ENCODE measurements at places on chromosomes 1 and 21.

DNA sequence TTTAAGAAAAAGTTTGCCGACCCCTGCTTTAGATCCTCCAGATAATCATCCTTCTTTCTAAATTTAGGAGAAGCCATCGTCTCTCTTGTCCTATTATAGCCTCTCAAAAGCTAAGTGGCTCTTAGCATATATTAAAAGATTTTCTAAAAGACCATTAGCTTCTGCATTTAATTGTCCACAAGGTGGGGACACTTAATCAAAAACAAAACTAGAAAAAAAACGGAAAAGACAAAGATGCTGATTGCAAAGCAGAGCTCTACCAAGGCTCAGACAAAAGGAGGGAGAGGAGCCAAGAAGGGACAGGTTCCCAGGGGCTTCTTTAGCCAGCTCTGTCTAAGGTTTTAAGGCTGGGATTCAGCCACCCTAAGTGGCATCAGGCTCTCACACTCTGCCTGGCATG, 128.3 kb upstream of the HMGB4 start:
- DNase-seq, result no peak

DNA sequence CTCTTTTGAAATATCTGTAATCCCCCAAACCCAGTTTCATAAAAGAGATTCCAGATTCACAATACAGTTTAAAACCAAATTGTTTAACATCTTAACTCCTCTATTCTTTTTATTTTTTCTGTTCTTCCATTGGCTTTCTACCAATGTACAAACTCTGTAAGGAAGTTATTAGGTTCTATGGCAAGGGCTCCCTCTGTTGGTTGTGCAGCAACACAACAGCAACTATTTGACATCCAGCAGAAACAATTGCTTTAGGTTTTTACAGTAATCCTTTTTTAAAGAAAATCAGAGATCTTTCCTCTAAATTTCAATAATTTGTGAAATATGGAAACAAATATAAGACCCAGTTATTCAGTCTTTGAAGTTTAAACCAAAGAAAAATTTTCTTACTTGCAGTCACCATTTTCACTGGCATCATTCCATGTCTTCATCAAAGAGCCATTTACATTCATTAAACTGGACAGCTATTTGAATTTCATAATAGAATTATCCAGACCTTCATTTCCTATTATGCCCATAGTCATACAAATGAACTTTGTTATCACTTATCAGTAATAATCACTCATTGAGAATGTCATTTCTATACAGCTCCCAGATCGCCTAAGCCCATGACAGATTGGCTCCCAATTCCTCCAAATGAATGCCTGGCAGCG, 46.5 kb upstream of the RNF11 start:
- DNase-seq, result peak; percentile 20

DNA sequence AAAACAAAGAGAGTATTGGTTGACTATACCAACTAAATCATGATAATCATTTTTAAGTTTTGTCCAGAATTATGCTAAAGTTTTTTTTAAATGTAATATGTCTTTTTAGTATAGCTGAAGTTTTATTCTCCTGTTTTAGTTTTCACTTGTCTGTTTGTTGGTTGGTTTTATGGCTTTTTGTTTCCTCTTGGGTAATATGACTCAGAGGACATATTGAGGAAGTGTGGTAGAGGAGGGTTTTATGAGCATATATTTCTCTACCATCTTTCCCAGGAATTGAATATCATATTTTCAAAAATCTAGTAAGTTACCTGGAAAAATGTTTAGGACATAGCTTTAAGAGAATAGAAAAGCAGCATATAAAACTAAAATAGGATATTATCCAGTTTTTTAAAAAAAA, 68.6 kb upstream of the MCOLN3 start:
- no peak for DNase-seq

GRCh38 chr1:234559152-234559901, 50.7 kb downstream of the IRF2BP2 start:
- DNase-seq, result no peak

DNA sequence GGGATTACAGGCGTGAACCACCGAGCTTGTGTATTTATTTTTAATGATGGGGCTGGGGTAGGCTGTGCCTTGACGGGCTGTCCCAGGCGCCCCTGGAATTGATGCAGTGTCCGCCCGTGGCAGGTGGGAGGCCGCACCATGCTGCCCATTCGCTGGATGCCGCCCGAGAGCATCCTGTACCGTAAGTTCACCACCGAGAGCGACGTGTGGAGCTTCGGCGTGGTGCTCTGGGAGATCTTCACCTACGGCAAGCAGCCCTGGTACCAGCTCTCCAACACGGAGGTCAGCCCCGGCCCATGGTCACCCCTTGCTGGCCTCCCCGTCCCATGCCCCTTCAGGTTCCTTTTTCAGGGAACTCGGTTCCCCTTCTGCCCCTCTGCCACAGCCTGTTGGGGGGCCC, 13.6 kb upstream of the PEAR1 start:
- DNase-seq, result no peak

DNA sequence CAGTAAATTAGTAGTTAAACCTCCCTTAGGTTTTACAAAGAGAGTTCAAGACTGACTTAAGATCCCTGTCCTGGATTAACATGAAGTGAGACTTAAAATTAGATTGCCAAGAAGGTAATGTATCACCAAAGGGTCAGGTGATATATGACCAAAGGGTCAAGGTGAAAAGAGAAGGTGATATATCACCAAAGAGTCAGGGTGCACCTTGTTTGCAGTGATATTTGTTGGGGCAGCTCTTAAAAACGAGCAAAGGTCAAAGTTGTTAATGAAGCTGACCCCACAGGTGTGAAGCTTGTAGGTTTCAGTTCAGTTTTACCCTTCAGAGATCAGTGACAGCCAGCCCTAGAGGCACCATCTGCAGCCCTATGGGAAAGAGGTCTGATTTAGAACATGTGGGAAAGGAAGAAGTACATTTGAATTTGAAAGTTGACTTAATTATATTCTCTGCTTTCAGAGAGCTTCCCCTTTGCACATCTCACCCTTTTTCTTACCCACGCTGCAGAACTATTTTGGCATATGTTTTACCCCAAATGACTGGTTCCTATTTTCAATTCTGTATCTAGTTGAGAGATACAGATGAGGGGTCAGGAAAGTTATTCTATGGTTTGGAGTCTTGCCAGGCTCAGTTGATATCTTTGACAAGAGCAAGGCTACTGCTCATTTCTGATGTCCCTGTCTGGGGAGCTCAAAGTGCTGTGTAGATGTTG, 170.8 kb downstream of the S1PR1 start:
- DNase-seq, result peak; percentile 89

GRCh38 chr1:1374589-1374928, 448 bp downstream of the AURKAIP1 start:
- no peak for DNase-seq

- no peak for DNase-seq
Observed at GRCh38 chr1:48617252-48617651, 145.2 kb upstream of the SPATA6 start.

- no peak for DNase-seq
Observed at GRCh38 chr21:45313682-45314081, 26.0 kb upstream of the POFUT2 start.

- no peak for DNase-seq
Observed at GRCh38 chr1:160821627-160822026, 25.7 kb downstream of the LY9 start.

- DNase-seq, result no peak
Observed at GRCh38 chr1:45013551-45014209, 1.6 kb downstream of the UROD start.

DNA sequence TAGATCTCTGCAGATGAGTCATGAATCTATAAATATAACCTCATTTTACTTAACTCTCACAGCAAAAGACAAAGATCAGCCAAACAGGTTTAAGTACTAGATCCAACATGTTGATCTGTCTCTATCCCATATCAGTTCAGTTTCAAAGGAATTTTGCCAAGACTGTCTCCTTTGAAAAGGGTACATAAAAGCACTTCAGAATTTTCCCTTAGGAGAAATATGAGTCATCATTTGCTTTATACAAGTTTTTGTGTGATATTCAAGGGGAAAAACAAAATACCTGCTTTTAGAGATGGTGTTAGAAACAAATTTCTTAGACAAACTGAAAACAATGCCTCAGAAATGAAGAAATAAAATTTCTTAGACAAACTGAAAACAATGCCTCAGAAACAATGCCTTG, 73.5 kb upstream of the LRRC7 start:
- no peak for DNase-seq

- DNase-seq, result no peak
Observed at GRCh38 chr1:168497376-168497950, 46.3 kb downstream of the XCL2 start.

GRCh38 chr1:168833801-168834224, 104.8 kb upstream of the DPT start:
- no peak for DNase-seq

- no peak for DNase-seq
Observed at GRCh38 chr1:228090613-228091081, 8.1 kb downstream of the ARF1 start.

DNA sequence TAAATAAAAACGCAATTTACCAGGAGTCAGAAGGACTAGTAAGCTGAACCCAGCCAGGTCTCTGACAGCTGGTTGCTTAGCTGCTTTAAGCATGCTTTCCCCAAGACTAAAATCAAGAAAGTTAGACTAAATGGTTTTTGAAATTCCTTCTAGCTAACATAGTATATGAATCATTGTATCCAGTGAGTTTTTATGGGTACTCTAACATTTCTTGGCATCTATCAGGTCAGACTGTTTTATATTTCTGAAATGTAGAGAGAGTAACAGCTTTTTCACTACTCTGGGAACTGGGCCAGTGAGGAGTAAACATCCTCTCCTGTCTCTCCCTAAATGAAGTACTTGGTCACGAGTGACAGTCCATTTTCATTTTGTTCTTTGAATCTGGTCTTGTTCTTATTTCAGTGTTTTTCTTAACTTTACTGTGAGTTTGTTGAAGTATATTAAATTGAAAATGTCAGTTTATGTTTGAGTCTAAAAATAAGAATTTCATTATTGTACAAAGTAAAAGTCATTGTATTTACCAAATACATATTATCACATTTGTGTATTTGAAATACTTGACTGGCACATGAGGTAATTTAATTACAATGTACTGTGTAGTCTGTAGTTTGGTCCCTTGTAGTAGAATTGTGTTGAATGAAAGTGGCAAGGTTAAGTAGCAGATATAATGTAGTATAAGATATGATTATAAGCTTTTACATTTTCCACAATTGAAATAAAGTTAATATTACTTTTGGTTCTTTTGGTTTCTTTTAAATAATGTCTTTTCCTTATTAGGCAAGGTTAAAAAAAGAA, 47.6 kb downstream of the PKN2 start:
- DNase-seq, result no peak

DNA sequence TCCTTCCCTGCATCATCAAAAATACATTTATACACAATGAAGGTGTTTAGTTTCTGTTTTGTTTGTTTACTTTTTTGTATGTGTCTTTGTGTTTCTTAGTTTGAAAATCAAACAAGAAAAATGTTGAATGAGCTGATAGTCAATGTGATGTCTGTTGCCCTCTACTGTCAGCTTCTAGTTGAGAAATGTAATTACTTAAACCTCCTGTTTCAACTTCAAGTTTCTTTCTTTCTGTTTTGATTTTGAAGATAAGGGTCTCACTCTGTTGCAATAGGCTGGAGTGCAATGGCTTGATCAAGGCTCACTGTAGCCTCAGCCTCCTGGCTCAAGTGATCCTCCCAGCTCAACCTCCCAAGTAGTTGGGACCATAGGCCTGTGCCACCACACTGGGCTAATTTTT, 37.5 kb downstream of the SPTA1 start:
- DNase-seq, result no peak

- peak; percentile 6 for DNase-seq
Observed at GRCh38 chr1:224922404-224923164, 6.9 kb upstream of the DNAH14 start.

GRCh38 chr1:86515597-86515996, 31.3 kb upstream of the CLCA4 start:
- DNase-seq, result no peak

GRCh38 chr1:74964508-74965102, 169.6 kb upstream of the LHX8 start:
- DNase-seq, result no peak

- DNase-seq, result no peak
Observed at GRCh38 chr1:6922096-6922931, 137.1 kb downstream of the CAMTA1 start.

DNA sequence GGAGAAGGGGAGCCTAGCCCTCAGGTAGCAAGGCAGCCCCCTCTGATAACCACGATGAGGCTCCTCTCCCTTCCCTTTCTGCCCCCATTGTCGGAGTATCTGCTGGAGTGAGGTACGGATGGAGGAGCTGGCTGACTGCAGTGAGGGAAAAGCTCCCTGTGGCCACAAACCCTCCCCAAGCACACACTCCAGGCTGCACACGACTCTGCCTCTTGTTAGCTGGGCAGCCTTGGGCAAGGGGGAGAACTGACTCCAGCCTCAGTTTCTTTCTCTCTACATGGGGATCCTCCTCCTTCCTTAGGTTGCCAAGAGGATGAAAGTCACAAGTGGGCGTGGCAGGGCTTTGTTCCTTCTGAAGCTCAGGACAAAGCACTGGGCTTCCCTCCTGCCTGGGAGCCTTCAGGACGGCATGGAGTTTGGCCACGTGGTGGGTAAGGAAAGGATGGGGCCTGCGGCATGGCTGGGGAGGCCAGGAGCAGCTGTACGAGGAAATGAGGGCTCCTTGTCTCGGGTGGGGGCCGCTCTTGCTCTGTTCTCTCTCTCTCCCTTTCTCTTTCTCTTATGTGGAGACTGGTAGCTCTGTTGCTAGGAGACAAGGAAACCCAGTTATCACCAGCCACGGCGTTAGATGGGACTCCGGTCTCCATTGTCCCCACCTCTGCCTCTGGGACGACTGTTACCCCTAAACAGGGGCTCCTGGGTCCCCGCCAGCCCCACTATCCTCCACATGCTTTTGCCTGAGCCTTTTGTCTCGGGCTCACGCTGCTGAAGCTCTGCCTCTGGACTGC, 39.7 kb downstream of the LRP8 start:
- DNase-seq, result no peak

DNA sequence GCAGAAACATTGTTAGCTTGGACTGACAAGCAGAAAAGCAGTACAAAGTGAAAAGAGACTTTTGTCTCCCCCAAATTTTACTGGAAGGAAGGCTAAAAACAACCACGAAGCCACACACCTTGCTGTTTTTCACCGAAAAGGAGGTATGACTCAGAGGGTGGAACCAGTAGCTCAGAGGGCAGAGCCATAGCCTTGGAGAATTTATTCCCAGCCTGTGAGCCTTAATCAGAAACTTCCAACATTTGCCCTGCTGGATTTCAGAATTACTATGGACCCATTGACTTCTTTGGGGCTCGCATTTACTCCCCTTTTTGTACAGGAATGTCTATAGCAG, 32.0 kb downstream of the RPS6KC1 start:
- no peak for DNase-seq

DNA sequence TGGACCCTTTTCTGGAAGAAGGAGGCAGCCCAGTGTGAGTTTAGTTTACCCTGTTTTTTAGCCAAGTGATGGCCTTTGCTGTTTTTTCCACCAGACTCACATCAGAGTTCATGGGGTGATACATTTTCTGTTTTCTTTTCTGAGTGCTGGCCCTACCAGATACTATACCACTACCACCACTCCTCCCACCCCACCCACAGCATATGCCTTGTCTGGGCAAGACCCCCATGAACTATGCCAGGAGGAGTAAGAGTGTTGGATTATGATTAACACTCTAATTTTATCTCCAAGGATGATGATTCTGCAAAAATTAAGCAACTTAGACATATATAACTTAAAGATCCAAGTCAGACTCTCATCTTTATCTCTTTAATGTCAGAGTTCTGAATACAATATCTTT, 26.1 kb downstream of the FABP3 start:
- no peak for DNase-seq

GRCh38 chr1:203268901-203269653, 36.2 kb upstream of the BTG2 start:
- DNase-seq, result no peak

GRCh38 chr1:199010933-199011332, 372.1 kb downstream of the PTPRC start:
- DNase-seq, result no peak

GRCh38 chr1:2486041-2486440, 10.0 kb downstream of the PLCH2 start:
- no peak for DNase-seq

All from GM06990 (cell line).